ENCODE measurements at places on chromosomes 13 and 19.

DNA sequence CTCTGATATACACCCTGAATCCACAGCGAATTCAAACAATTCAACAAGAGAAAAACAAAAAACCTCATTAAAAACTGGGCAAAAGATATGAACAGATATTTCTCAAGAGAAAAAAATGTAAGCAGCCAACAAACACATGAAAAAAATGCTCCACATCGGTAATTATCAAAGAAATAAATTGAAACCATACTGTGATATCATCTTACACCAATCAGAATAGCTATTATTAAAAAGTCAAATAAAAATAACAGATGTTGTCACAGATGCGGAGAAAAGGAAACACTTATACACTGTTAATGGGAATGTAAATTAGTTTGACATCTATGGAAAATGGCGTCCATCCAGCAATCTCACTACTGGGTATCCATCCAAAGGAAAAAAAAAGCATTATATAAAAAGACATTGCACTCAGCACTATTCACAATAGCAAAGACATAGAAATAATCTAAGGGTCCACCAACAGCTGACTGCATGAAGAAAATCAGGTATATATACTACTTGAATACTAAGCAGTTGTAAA lies 1495.0 kb upstream of the PCDH20 start:
- DNase-seq, result no peak

- no peak for DNase-seq
These were observed 12.6 kb downstream of the CCL25 start for GRCh38 chr19:8064911-8065874.

DNA sequence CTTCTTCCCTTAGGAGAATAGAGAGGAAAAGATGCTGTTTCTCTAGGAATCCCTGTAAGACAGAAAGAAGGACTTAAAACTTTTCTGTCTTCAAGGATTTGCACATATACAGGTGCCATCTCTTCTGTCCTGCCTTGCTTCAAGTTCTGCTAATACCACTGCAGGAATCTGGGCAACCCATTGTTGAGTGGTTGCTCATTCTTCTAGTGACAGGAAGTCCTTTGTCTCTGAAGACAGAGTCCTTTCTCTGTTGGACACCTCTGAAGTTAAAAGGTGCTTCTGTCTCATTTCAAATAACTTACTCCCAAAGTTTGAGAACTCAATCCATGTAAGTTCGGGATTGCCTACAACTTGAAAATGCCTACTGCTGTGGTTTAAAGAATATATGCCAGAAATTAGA lies 114.4 kb upstream of the TMTC4 start:
- DNase-seq, result no peak

DNA sequence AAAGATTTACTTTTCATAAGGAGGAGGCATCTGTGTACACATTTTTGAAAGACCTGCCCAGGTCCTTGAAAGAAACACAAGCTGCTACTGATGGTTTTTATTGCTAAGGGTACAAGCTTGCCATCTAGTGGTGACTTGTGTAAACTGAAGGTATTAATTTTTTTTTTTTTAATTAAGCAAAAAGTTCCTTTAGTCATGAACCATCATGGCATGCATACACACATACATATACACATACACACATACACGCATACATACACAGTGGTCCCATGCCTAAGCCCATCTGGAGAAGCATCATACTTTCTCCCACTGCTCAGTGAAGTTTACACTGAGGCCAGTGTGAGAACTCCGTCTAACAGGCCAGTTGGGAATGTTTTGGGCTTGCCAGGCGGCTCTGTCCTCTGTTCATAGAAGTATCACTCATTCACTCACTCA lies 312.5 kb downstream of the DCLK1 start:
- DNase-seq, result peak; percentile 9

DNA sequence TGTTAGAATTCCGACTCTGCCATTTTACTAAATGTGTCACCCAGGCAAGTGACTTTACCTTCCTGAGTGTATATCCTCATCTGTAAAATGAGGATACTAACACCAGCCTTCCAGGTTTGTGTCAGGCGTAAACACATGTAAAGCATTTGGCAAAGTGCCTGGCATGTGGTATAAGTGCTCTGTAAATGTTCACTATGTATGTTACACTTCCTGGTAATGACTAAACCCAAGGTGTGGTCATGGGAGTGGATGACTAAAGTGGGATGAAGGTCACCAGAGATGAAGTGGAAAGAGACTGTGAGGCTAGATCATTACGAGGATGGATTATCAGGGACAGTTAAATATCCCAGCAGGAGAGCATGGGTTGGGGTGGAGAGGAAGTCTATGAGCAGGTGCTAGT lies 25.6 kb downstream of the DEDD2 start:
- peak; percentile 92 for DNase-seq

- DNase-seq, result no peak
These were observed 11.2 kb downstream of the LGALS4 start for GRCh38 chr19:38801359-38802095.

- DNase-seq, result peak; percentile 94
These were observed 1.8 kb upstream of the ANGPTL4 start for GRCh38 chr19:8361921-8362793.

DNA sequence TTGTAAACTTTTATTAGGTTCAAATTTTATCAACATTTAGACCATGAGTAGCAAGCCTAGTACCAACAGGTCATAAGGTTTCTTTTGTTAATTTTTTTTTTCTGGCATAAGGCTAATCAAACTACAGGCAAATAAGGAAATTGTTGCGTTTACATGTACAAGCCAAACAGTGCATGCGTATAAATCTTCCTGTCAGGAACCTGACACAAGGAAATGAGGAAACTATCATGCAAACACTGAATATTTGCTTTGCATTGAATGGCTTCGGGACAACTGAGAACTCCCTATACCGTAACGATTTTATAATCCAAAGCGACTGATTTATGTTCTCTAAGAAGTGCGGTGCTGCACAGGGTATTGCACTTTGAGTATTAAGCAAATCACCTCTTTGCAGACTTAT lies 133.0 kb upstream of the TRPC4 start:
- DNase-seq, result no peak

GRCh38 chr13:31020996-31021395 lies 88.5 kb downstream of the TEX26 start:
- DNase-seq, result no peak

DNA sequence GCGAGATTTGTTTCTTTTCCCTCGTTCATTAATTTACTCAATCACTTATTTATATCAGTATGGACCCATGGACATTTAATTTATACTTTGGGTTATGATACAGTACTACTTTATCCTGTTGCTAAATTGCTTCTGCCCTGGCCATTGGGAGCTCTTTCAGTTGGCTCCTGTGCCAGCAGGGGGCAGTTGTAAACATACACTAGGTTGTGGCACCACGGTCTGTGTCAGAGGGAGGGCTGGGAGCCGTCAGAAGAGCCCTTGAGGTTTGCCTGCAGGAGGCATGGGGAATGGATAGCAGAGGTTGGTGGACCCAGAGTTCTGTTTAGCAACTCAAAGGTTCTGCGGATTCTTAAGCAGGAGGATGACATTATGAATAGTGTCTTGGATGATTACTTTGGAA lies 94.3 kb downstream of the ERCC5 start:
- no peak for DNase-seq

DNA sequence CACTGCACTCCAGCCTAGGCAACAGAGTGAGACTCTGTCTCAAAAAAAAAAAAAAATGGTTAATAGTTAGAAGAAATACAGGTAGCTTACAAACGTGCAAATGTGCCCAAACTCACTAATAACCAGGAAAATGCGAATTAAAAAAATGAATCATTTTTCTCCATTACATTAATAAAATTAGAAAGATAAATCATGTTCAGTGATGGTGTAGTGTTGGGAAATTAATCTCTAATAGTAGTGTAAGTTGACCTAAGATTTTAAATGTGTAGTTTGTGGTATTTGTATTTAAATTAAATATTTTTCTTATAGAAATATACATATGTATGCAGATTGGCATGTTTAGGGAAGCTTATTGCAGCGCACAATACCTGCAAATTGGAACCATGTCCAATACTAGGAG lies 57.6 kb downstream of the PCCA start:
- DNase-seq, result no peak

- peak; percentile 89 for DNase-seq
These were observed 5.0 kb upstream of the ONECUT3 start for GRCh38 chr19:1748115-1748872.

DNA sequence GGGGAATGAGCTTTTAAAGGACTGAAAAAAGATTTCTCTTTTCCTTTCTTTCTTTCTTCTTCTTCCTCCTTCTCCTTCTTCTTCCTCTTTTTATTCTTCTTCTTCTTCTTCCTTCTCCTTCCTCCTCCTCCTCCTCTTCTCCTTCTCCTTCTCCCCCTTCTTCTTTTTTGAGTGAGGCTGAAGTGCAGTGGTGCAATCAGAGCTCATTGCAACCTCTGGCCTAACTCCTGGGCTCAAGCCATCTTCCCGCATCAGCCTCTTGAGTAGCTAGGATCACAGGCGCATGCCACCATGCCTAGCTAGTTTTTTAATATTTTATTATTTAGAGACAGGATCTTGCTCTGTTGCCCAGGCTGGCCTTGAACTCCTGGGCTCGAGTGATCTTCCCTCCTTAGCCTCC lies 120.9 kb upstream of the KL start:
- DNase-seq, result no peak

DNA sequence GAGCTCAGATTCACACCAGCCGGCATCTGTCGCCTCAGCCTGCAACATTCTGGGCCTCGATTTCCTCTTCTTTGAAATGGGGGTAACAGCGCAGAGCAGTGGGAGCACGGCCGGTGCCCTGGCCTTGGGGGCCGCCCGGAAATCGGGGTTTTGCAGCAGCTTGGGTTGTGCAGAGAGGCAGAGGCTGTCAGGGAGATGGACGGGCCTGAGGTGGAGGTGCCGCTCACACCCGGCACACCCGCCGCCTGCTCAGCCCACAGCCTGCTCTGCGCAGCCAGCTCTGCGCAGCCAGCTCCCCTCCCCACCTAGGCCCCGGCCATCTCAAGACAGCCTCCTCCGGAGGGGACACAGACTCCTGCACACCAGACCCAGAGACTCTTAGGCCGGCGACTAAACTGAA lies 10.6 kb downstream of the KLF2 start:
- DNase-seq, result no peak

- DNase-seq, result peak; percentile 47
These were observed 647 bp upstream of the KLF12 start for GRCh38 chr13:74134777-74135325.

- no peak for DNase-seq
These were observed 40.2 kb upstream of the ABCC4 start for GRCh38 chr13:95341441-95341840.

DNA sequence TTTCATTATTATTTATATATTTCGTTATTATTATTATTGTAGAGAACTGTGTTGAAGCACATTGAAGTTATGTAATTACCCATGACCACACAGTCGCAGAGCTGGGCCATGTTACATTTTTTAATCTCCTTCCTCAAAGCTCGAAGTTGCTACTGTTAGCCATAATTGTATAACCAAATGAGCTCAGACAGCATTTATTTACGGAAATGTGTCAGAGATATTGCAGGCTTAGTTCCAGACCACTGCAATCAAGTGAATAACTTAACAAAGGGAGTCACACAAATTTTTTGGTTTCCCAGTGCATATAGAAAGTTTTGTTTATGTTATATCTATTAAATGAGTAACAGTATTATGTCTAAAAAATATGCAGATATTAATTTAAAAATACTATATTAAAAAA lies 147.1 kb upstream of the SLITRK1 start:
- DNase-seq, result no peak

GRCh38 chr19:53977991-53978731 lies 13.3 kb upstream of the CACNG6 start:
- DNase-seq, result peak; percentile 94

GRCh38 chr19:24141612-24142011 lies 54.6 kb downstream of the ZNF254 start:
- DNase-seq, result no peak

- no peak for DNase-seq
These were observed 89.8 kb upstream of the LSM14A start for GRCh38 chr19:34082289-34083077.

DNA sequence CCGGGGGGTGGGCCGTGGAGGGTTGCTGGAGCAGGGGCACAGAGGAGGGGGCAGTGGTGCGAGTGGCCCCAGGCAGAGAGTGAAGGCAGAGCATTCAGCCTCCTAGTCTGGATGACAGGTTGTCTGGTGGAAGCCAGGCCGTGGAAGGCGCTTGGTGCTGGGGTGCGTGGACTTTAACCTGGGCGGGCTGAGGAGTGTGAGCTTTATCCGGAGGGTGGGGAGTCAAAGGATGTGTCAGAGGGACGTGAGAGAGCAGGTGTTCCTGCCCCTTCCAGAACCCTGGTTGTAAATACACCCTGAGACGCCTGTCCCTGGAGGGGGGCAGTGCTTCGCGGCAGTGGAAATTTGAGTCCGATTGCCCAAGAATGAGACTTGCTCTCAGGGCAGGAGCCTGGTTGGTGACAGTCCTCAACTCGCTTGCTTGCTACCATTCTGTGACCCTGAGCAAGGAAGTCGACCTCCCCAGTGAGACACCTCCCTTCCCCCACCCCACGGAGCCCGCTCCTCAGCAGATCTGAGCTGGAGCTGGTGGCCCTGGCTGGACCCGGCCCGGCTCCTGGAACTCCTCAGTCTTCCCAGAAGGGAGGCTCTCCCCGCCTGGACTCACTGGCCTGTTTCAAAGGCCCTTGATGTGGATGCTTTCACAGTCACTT lies 2.3 kb downstream of the SPPL2B start:
- no peak for DNase-seq

GRCh38 chr19:55099557-55100506 lies 17.6 kb downstream of the PPP1R12C start:
- no peak for DNase-seq

- no peak for DNase-seq
These were observed 79.3 kb downstream of the GPC6 start for GRCh38 chr13:93305886-93306285.

- no peak for DNase-seq
These were observed 264.5 kb downstream of the TDRD3 start for GRCh38 chr13:60661521-60661920.

DNA sequence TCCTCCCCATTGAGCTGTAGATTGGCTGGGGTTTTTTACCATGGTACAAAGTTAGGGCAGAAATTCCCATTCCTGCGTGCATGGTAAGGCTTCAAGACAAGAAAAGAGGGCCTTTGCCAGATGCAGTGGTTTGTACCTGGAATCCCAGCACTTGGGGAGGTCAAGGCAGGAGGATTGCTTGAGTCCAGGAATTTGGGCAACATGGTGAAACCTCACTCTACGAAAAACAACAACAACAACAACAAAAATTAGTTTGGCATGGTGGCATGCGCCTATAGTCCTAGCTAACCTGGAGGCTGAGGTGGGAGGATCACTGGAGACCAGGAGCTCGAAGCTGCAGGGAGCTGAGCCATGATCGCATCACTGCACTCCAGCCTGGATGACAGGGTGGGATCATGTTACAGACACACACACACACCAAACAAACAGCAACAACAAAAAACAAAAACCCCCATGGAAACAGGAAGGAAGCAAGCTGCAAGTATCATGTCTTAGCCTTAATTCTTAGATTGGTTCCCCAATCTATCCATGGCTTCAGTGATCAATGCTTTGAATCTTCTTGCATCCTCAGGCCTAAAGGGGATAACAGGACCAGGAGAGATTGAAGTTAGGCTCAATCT lies 5.5 kb upstream of the WTIP start:
- no peak for DNase-seq

Measured in H54 (cell line).